ENCODE measurements at places on chromosomes 12 and 14.

DNA sequence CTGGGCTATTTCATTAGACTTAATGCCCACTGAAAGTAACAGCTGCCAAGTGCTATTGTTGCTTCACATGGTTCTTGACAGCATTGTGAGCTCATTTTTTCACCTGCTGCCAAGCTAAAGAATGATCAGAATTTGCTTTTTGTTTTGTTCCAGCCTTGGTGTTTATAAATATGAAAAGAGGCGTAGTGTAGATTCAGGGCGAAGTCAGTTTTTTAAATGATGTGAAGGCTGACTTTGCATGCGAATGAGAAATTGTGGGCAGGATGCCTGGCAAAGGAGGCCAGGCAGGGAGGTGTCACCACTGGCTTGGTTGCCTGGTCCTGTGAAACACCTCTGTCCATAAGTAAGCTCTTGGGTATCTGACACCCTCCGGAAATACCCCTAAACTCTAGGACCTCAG, 93.3 kb upstream of the NAP1L1 start:
- DNase-seq, result no peak

GRCh38 chr12:132593938-132594358, 16.4 kb downstream of the LRCOL1 start:
- DNase-seq, result peak; percentile 98

DNA sequence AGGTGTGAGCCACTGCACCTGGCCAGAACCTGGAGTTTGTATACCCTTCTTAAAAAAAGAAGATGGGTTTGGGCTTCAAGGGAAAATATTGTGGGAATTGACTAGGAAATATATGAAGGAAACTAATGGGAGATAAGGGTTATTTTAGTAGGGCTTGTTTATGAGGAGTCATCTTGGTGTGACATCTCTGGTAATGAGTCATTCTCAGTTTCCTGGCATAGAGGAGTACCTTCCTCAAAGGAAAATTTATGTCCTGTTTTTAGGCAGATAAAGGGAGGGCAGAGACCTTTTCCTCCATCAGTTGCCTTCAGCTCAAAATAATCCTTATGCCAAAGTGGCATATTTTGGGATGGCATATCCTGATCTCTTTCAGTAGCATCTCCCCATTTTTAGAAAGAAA, 30.6 kb upstream of the NFKBIA start:
- no peak for DNase-seq

DNA sequence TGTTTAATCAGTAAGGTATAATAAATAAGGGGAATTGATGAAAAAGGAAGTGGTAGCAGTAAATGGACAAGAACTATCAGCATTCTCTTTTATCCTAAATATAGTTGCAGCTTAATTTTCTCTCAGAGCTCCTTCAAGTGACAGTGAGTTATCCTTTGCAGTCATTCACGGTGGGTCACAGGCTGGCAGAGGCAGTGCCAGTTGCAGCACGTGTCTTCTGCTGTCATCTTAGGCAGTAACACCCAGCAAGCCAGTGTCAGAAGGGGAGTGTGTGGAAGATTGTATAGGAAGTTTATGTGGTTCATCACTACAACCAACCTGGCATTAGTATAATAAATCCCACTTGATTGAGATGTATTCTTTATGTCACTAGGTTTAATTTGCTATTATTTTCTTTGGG, 170.0 kb downstream of the CCDC91 start:
- DNase-seq, result no peak

Data from NCI-H187 (cell line).